ENCODE measurements at places on chromosomes 1 and 21.

DNA sequence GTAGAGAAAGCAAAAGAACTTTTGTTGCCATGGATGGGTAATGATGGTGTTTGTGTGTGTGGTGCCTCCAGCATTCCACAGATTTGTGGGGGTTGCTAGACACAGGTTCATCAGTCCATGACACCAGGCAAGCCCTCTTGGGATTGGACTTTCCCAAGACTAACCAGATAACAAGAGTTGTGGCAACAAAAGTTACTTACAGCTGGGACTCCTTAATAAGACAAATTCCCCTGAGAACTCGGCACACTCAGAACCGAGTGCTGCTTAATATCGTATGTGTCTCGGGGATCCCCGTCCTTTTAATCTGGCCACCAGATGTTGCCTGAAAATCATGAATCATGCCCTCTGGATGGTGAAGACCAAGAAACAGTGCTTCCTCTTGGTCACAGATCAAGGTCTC, 193.3 kb downstream of the AJAP1 start:
- no peak for DNase-seq

- DNase-seq = no peak
These were observed 8.5 kb downstream of the PYCR2 start for GRCh38 chr1:225915538-225915991.

GRCh38 chr1:94068999-94069918, 51.7 kb downstream of the ABCA4 start:
- DNase-seq = no peak

GRCh38 chr1:94209425-94209824, 28.0 kb downstream of the ARHGAP29 start:
- DNase-seq = no peak

DNA sequence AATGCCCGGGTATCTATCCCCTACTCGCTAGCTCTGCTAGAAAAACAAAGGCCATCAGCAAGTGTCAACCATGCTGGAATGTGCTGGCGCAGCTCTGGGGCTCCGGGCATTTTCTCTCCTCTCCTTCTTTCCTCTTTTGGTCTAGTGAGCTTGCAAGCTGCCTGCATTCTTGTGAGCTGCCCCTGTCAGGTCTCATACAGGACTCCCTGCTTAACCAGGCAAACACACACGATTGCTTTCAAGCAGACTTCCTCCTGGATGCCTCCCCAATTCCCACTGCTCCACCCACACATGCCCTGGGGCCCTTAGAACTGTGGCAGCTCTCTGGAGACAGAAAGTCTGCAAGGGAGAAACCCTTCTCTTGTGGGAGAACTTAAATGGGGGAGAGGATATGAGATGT, 35.7 kb upstream of the SUCO start:
- DNase-seq = no peak

DNA sequence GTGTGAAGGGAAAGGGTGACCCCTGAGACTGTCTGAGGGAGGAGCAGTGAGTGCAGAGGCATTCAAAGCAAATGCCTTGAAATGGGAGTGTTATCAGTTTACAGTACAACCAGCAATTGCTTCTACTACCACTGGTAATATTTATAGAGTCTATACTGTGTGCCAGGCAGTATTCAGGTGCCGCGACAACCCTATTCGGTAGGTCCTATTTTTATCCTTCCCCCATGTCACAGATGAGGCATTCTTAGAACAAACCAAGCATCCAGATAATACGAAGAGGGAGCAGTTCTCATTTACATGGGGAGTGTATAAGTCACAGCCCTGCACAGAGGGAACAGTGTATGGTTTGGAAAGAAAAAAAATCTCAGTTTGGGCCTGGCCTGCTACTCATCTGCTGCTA, 18.3 kb downstream of the ROR1 start:
- no peak for DNase-seq

DNA sequence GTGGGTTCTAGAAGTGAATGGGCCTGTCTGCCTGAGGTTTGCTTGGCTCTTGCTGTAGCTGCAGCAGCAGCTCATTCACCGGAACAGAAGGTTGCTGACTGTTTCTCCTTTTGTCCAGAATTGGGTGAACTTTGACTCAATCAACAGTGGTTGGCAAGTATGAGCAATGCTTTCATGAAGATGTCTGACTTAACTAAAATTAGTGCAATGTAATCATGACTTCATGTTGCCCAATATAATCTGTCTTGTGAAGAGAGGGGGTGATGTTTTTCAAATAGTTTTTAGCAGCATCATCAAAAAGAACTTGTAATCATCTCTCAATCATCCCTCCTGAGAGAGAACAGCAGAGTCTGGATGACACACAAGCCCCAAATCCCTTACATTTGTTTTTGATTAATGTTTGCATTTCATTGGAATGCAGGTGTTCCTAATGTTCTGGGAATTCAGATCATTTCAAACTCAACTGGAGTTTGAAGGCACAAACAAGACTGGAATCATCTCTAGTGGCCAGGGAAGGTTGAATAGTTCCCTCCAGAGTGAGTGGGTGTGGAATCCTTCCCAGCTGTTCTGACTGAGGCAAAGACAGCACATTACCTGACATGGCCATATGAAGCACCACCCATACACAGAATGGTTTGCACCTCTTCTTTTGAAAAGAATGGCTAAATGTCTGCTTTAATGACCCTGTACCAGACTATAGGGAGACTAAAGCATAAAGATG, 82.9 kb downstream of the HLX start:
- no peak for DNase-seq

DNA sequence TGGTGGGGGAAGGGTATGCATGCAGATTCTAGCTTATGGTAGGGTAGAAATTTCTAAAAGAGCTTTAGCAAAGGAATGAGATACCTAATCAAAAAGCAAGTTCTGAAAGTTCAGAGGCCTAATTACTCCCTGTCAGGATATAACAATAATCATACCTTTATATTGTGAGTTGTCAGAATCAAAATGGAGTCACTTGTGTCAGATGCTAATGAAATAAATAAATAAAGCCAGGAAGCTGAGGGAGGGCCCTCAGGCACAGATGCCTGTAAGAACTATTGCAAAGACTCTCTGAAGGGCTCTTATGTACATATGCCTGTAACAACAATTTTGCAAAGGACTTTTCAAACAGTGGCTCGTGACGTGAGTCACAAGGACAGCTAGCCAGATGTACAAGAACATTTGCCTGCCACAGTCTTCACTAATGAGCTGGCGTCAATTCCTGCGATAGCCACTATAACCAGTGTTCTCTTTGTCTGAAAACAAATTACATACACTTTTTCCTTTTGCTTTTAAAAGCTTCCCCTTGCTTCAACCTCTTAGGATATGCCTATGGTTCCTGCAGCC, 27.4 kb upstream of the DNASE2B start:
- DNase-seq = no peak

DNA sequence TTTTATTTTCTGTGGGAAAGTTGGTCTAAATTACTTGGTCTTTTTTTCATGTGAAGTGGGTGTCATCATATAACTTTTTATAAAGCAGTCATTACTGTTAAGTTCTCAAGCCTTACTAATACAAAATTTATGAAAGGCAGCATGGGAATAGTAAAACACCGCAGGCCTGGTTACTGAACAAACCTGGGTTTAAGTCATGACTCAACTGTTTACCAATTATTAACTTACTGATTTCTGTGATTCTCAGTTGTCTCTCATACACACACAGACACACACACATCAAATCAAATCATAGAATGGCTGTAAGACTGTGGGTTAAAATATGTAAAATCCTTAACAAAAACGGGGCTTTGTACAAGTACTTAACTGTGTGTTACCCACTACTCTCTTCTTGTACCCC, 14.6 kb downstream of the MAEL start:
- DNase-seq = no peak

DNA sequence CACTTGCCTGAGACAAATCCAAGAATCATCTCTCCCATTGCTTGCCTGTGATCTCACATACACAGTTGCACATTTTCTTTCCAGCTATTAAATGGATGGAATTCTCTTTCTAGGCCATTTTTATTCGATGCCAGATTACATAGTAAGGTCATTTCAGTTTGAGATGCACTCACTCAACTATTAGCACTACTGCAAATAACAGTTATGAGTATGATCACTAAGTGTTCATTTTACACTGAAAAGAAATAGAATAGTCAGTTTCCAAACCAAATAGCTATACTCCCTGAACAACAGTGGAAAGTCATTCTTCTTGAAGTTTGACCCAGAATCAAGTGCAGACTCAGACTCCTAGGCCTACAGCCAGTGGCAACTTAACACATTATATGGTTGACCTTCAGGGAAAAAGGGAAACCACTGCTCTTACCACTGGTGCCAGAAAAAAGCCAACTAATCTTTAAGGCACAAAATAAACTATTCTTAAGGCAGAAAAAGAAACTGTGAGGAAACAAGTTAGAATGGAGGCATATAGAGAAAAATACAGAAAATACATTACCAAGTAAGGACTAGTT, 31.5 kb downstream of the WNT2B start:
- DNase-seq = no peak

DNA sequence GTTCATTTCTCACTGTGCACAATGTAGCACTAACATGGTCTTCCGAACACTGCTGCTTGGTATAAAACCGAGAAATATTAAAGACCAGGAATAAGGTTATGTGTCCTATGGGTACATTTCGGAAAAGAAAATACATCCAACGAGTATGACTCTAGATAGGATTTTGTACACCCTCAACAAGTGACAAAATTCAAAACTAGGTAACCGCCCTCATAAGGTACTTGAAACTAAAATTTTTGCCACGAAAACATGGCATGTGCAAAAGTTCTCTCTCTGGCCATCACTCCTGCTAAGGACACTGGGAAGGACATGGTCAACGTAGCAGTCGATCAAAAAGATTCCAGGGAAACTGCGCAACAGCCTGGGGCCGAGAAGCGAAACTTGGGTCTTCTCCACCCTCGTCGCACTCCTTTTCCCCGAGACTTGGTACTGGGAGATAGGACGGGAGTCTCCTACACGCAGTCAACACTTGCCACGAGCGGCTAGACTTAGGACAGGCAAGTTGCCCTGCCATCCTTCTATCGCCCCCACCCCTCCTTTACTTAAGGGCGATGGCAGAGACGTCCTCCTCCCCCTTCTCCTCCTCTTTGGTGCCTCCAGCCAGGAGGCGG, 338 bp upstream of the TOR1AIP1 start:
- no peak for DNase-seq

DNA sequence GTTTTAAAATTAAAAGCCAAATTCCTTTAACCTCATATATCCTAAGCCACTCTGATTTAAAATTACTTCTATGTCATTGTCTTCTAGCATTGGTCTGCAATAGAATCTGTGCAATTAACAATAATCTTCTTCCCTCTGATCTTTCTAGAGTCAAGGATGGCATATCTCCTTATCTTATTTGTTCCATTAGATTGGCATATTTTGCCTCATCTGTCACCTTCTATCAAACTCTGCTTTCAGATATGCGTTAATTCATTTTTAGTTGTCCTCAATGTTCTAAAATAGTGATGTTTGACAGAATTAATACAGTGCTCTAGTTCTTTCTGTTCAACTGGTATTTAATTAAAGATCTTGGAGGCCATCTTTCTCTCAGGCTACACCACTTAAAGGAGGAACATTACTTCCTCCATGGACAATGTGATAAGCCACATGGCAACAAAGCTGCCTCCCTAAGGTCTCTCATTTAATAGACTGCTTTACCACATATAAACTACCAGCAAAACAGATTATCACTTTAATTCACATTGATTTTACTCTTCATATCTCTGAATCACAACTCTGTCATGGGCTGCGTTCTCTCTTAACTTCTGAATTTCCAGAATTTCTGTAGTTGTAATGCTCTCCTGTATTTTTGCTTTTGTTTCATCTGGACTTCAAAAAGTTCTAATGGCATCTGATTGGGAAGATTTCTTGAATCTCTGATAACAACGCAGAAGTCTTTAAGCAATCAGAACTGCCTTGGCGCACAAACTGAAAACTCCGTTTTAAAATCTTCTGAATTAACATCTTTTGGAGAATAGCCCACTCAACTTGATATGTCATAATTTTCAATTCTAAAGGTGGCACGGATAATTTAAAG, 2.8 kb downstream of the NRIP1 start:
- DNase-seq = no peak

GRCh38 chr1:220806408-220806807, 19.7 kb downstream of the MTARC1 start:
- DNase-seq = no peak

DNA sequence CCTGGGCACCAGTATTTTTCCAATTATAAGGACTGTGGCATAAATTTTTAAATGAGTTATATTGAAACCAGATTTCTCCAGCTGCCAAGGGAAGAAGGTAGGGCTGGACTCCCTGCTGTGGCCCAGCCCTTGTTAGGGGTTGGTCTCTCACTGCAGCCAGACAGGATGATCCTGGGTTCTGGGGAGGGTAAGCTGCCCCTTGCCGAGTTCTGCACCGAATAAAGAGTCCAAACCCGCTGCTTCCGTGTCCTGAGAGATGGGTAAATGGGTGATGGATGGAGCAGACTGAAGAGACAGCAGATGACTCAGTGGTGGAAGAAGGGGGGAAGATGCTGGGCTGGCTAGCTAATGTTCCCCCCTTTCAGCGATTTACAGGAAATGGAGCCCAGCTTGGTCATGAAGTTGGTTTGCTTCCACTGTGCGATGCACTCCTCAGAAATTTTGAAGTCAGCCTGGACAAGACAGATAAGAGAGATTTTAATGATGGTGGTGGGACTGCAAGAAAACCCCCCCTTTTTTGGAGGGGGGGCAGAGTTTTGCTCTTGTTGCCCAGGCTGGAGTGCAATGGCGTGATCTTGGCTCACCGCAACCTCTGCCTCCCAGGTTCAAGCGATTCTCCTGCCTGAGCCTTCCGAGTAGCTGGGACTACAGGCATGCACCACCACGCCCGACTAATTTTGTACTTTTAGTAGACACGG, 41.4 kb downstream of the YARS1 start:
- no peak for DNase-seq

DNA sequence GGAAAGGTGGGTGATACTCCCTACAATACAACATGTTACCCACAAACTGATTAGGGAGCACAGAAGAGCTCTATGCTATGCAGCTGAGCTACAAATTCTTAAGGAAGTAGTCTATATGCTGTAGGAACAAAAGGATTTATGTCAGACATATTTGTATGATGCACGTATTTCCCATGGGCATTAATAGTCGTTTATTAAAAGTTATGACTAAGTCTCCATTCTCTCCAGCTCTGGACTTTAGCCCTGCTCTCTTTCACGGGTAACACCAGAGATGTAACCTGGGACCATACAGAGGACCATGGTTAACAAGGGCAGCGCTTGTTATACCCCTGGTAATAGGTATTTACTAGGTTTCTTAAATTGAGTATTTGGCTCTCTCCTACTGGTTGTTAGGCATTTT, 168.2 kb upstream of the C1orf105 start:
- DNase-seq = no peak

- no peak for DNase-seq
These were observed 106.8 kb upstream of the TENT5C start for GRCh38 chr1:117499071-117499470.

GRCh38 chr1:46221749-46222148, 18.6 kb downstream of the LURAP1 start:
- DNase-seq = no peak

DNA sequence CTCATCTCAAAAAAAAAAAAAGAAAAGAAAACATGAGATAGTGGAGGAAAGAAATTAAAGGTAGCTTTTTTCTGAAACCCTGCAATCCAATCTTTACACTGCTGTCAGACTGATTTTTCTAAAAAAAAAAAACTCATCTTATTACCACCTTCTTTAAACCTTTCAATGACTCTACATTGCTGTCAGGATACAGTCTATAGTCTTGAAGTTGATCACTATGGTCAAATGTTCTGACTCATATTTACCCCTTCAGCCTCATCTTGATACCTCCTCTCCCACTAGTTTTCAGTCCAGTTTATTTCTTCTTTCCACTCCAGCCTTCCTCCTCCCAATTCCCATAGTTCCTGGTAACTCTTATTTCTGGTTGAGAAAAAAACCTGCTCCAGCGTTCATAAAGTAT, 17.7 kb upstream of the NFIA start:
- no peak for DNase-seq

Data from activated naive CD4-positive, alpha-beta T cell treated with Interleukin-2 at 50 U/mL for 16 hours (primary cell).